ENCODE measurements at places on chromosomes 6 and 20.

GRCh38 chr20:57881466-57882385, 171.9 kb upstream of the PMEPA1 start:
- no peak for DNase-seq

DNA sequence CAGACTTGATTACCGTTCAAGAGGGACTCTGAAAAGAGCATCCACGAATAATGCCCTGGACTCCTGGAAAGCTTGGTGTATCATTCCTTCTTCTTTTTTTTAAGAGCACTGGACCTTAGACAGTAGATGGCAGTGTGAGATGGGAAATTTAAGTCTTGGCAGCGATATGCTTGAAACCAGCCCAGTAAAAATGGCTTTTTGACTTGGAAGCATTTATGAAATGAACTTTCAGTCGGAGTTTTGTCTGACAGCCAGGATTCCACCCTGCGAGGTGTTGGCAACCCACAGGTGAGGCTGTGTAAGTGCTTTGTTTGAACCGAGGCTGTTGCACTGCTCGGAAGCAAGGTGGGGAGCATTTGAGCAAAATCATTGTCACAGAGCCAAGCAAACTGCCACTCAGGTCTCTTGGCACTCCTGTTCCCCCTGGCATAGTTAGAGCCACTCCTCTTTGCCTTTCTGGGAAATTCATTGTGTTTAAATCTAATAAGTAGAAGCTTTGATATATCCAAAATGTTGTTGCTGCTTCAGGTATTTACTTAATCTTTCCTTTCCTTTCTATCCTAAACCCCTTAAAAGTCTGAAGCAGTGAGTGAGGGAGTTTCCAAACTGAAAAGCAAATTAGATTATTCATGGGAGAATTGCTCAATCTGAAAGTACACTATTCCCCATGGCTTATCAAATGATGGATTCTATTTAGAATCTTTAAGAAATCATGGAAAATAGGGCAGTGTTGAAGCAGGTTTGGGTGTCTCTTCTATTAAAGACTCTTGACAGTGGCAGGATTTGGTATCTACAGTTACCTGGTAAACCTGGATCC, 272.8 kb upstream of the SLC35B3 start:
- DNase-seq = no peak

- DNase-seq = peak; percentile 9
Measured at GRCh38 chr20:1302685-1303541, 26.0 kb downstream of the SDCBP2 start.

DNA sequence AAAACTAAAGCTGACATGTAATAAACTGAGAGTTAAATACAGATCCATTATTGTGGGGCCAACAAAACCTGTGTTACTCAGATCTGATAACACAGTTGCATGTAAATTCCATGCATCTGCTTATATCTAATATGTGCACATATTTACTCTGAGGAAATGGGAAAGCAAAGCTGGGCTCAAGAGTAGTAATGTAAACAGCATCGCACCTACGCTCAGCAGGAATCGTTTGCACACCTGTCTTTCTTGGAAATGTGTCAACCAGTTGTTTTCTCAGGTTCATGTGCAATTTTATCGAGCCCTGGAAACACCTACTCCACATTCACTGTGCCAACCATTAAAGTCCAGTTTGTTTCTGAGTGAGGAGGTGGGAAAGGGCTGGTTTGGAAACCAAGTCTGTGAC, 80.3 kb upstream of the CNKSR3 start:
- DNase-seq = no peak

GRCh38 chr20:8209061-8209460, 77.0 kb downstream of the PLCB1 start:
- DNase-seq = peak; percentile 33

DNA sequence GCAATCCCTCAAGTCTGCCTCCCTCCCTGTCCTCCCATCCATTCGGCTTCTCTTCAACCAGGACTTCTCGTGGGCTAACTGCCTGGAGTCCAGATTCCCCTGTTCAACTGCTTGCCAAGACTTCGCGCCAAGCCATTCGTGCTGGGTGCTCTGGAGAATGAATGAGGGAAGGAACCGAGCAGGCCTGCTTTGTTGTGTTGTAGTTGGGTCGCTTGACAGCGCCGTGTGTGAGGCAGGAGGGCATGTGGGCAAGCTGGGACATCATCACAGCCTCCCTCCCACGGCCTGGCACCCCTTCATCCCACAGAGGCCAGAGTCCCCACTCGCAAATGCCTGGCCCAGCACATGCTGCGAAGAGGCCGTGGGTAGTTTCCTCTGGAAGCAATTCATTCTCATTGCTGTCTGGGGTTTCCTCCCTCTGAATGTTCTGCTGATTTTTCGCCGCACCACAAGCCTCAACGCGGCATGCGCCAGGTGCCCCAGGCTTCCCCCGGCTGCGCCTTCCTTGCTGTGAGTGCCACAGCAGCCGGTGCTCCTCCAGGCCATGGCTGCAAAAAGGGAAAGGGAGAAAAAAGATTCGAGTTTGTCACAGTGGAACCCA, 336.0 kb downstream of the QKI start:
- DNase-seq = no peak

DNA sequence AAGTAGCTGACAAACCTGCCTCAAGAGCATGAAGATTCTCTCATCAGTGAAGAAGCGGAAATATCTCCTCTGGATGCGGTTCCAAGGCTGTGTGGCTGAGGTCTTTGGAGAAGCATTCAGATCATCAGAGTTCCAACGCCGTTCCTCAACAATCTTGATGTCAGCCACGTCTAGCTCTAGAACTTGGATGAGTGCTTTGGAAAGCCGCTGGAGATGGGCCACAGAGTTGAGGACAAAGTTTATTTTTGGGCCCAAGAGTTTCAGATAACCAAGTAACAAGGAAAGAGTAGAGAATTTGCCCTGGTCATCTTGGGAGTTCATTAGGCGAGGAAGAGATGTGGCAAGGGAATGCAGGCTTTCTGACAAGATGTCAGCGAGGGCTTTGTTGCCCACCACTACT, 20.9 kb downstream of the TTI1 start:
- DNase-seq = no peak

DNA sequence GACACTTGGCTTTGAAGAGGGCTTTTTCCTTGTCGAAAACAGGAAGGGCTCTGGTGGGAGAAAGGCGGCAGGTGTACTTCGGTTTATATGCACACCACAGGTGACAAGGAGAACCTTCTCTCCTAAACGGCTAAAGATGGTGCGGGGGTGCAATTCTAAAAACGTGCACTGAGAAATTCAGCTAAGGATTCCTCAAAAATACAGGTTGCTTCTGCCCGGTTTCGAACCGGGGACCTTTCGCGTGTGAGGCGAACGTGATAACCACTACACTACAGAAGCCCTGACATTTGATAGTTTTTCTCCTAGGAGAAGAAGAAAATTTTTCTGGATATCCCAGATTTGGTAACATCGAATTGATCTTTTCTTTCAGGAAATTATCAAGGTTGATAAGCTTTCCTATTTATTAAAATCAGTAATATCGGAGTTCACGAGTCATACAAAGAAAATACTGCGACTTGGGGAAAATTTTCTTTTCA, 32.0 kb downstream of the POM121L2 start:
- peak; percentile 51 for DNase-seq

- DNase-seq = peak; percentile 70
Measured at GRCh38 chr6:147382945-147383554, 125.4 kb upstream of the SAMD5 start.

DNA sequence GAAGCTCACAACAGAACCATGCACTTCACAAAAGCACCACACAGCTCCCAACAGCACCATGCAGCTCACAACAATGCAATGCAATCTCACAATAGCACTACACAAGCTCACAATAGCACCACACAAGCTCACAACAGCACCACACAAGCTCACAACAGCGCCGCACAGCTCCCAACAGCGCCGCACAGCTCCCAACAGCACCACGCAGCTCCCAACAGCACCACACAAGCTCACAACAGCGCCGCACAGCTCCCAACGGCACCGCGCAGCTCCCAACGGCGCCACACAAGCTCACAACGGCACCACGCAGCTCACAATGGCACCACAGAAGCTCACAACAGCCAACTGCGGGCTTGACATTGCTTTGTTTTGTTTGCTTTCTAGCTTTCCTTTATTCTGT, 198.1 kb downstream of the DLL1 start:
- DNase-seq = no peak

GRCh38 chr6:112253841-112254816, at the start of gene LAMA4:
Gene LAMA4 (minus strand): TSS chr6:112254567. CDS start chr6:112254150, 417 bp downstream.
- DNase-seq = peak; percentile 73

- peak; percentile 33 for DNase-seq
Measured at GRCh38 chr20:58306421-58307261, 2.9 kb upstream of the RAB22A start.

- no peak for DNase-seq
Measured at GRCh38 chr20:2707353-2708072, 14.9 kb downstream of the EBF4 start.

GRCh38 chr6:167127785-167128531, 5.1 kb downstream of the CCR6 start:
- no peak for DNase-seq

GRCh38 chr6:144601221-144601620, 316.1 kb downstream of the UTRN start:
- no peak for DNase-seq

- no peak for DNase-seq
Measured at GRCh38 chr6:76351275-76351674, 278.8 kb upstream of the IMPG1 start.

GRCh38 chr6:96542702-96543101, 20.2 kb upstream of the FHL5 start:
- DNase-seq = peak; percentile 44

GRCh38 chr6:82086944-82087343, 160.6 kb downstream of the IBTK start:
- DNase-seq = no peak

- peak; percentile 40 for DNase-seq
Measured at GRCh38 chr6:74603322-74604076, 602.4 kb downstream of the COL12A1 start.

DNA sequence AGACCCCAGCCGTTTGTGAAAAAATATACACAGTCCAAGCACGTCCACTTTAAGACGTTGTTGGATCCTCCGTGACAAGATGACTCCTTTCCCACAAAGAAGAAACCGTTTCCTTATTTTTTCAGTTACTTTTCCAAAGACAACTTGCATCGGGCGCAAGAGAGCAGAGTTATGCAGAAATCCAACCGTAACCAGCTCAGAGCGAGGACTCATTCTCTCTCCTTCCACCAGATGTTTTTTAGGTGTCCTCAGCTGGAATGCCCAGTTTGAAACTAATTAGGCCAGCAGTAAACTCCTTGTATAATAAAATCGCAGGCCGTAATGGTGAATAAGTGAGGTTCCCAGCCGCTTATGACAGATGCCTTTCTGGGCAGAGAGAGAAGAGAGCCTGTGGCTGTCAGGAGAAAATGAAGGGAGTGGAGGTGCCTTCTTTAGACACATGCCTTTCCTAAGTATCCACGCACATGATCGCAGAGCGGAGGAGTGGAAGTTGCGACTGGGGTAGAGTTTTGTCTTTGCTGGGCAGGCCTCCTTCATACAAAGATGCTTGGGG, 2.8 kb downstream of the EYA2 start:
- DNase-seq = no peak

GRCh38 chr20:12623870-12624269, 384.9 kb upstream of the SPTLC3 start:
- DNase-seq = no peak

- peak; percentile 28 for DNase-seq
Measured at GRCh38 chr6:126797981-126798380, 320.5 kb upstream of the RSPO3 start.

GRCh38 chr6:47922391-47922790, 140.6 kb downstream of the OPN5 start:
- peak; percentile 23 for DNase-seq

GRCh38 chr20:3764659-3765058, 2.9 kb downstream of the ADISSP start:
- DNase-seq = no peak

GRCh38 chr6:162728706-162729105, 932 bp downstream of the PACRG start:
- no peak for DNase-seq

DNA sequence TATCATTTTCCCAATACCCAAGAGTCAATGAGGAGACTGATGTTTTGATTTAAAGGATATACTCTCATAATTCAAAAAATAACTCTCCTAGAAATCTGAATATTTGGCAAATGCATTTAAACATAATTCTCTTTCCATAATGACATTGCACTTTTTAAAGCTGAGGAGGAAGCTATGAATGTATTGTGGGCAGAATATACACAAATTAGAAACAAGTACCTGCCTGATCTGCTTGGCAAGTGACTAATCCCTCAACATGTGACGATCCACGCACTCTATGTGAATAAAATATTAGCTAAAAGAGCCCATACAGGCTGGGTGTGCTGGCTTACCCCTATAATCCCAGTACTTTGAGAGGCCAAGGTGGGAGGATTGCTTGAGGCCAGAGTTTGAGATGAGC, 88.3 kb upstream of the CCDC28A start:
- no peak for DNase-seq

GRCh38 chr6:166308769-166309589, 787 bp upstream of the PRR18 start:
- DNase-seq = no peak

- DNase-seq = no peak
Measured at GRCh38 chr6:144769142-144769541, 484.0 kb downstream of the UTRN start.

DNA sequence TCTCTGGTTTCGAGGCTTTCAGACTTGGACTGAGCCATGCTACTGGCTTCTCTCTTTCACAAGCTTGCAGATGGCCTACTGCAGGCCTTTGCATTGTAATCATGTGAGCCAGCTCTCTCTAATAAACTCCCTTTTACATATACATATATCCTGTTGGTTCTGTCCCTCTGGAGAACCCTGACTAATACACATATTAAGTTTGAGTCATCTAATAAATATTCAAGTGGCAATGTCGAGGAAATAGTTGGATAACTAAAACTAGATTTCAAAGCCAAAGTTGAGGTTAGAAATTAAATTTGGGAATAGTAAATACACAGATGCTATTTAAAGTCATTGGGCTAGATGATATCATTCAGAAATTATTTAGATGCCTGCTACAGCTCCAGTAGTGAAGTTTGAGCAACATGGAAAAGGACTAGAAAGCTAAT, 1343.4 kb downstream of the GRIK2 start:
- DNase-seq = peak; percentile 2

DNA sequence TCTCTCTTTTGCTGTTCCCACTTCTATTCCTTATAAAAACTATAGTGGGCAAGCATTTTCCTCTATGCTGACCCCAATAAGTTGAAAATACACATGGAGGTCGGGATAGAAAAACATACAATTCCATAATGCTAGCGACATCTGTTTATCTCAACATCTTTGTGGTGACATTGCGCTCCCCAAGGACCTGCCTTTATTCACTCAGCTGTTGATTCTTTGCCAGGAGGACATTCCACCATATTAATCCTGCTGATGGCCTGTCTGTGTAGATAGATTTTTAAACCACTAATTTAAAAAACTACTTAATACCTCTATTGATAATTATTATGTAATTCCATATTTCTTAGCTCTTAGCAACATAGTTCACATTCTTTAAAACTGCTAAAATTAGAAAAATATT, 555.3 kb upstream of the MAP3K7 start:
- DNase-seq = no peak

GRCh38 chr20:36441416-36441815, 99.9 kb upstream of the MYL9 start:
- DNase-seq = no peak

- DNase-seq = no peak
Measured at GRCh38 chr6:124066269-124066668, 262.6 kb downstream of the NKAIN2 start.
